WERI-Rb-1 (cell line): ENCODE measurements at places on chromosomes 7 and 10.

DNA sequence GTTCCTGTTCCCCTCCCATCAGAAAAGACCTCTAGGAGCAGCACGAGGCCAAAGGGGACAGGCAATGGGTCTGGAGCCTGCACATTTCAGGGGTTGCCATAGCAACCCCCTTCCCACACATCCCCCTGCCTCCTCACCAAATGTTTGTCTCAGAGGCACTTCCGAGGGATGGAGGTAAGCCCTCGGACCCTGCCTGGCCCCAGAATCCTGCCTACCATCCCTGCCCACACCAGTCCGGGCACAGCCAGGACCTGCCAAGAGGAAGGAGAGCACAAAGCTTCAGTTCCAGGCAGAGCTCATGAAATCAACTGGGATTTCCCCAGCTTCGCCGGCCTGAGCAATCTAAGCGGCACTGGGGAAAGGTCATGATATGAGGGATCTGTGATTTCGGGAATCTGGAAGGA, 175.0 kb upstream of the PLXNA4 start:
- DNase-seq, result no peak

- no peak for DNase-seq
These were observed 100.2 kb downstream of the ATXN7L1 start for GRCh38 chr7:105776068-105776790.

- no peak for DNase-seq
These were observed 230.1 kb downstream of the CALN1 start for GRCh38 chr7:72182036-72182435.

DNA sequence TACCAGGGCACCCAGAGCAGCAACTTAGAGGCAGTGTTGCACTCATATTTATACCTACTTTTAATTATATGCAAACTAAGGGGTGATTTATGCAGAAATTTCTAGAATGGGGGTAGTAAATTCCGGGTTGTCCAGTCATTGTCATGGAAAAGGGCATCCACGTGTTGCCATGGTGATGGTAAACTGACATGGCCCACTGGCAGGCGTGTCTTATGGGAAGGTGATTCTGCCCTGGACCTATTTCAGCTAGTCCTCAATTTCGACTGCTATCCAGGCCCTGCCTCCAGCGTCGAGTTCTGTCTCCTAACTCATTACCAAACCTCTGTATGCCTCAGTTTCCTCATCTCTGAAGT, 12.8 kb downstream of the SNX8 start:
- DNase-seq, result no peak

- DNase-seq, result peak; percentile 50
These were observed 401.9 kb downstream of the TNS3 start for GRCh38 chr7:47179812-47180515.

DNA sequence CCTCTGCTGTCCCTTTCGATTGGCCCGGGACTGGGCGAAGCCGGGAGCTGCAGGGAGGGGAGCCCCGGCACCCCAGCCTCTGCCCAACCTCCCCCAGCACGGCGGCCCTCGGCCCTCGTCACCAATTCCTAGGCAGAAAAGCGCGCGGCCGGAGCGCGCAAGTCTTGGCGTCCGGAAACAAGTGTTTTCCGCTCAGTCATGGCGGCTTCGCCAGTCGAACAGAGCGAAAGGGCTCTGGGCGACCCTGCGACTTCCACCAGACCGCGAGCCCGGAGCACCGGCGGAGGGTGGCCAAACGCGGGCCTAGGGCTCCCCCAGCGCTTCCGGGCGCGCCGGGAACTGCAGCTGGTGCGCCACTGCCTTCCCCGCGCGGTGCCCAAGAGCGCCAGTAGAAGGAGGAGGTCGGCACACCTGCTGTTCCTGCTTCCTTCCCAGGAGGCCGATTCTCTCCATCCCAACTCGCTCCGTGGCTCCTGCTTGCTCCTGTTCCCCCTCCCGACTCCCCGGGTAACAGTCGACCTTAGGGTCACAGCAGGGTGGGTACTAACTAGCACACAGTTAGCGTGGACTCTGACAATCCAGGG, 729.9 kb downstream of the ZWINT start:
- DNase-seq, result peak; percentile 86
